ENCODE measurements at places on chromosomes 16 and 17.
A peak's percentile ranks its signal among the peaks of the same experiment; 100 is the strongest.

DNA sequence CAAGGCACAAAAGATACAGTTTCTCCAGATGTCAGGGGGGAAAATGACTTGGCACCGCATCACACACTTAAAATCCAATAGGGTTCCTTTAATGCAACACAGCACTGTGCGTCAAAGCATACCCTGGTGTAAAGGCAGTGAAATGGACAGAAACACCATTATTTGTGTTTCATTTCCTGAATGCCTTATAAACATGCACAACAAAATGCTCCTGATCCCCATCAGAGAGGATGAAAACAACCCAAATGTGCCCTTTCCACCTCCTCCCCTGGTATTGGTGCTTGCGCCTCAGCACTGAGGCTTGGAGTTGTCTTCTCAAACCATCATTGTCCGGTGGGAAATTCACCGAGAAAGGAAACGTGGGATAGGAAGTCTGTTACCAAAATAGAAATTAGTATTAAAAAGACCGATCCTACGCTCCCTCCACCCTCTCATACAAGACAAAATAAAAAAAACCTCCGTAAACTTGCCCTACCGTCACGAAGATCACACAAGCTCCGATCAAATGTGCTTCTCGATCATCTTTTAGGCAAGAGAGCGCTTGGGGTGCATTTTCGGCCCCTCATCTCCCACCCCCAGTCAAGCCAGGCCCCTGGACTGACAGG is 722 bp downstream of the CDC27 start:
- peak; percentile 25 for DNase-seq

- peak; percentile 74 for DNase-seq
Measured at GRCh38 chr17:27236717-27237315, 57.1 kb upstream of the WSB1 start.

DNA sequence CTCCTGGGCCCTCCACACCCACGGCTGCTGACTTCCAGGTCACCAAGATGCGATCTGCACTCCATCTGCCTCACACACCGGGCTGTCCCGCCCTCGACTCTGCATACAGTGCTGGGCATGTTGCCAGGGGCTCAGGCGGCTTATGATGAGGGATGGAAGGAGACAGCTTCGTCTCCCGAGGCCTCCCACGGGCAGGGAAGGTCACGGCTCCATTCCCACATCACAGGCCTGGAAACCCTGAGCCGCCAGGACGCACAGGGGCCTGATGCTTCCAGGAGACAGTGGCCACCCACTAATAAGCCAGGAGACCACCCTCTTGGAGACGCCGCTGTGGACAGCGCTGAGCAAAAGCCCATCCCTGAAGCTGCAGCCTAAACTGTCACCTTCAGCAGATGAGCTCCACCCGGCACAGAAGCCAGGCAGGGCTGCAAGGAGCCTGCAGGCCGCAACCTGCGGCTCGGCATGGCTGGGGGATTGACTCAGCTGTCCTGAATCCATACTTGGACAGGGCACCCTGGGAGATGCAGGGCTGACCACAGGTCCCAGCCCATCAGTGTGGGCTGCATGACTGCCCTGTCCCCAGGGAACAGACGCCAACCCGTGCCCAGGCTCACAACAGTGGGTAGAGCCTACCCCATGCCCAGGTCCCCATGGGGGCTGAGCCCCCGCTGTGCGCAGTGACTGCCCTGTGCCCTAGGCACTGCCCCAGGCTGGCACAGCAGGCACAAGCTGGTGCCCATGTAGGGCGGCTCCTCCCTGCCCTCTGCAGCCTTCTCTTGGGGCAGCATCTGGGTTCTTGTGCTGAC is 34.4 kb downstream of the SLC7A5 start:
- DNase-seq: no peak

GRCh38 chr17:39663688-39664580 is 1.2 kb upstream of the TCAP start:
- DNase-seq: peak; percentile 78

GRCh38 chr17:64491994-64492393 is 4.9 kb downstream of the POLG2 start:
- no peak for DNase-seq

DNA sequence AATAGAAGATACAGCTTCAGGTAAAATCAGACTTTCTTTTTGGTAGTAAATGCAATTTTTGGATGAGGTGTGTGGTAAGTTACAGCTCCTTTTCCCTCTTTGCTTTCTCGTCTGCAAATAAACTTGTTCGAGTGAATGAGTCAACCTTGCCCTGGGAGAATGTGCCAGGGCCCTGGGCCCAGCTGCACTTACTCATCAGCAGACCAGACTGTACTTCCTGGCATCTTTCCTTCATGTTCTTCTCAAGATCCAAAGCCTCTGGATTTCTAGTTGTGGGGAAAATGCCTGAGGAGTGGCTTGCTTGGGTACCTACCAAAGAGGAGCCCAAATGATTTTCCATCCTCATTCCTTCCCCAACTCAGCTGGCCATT is 5.4 kb upstream of the G6PC1 start:
- DNase-seq: no peak

- DNase-seq: no peak
Measured at GRCh38 chr16:13995194-13995593, 75.2 kb downstream of the ERCC4 start.

DNA sequence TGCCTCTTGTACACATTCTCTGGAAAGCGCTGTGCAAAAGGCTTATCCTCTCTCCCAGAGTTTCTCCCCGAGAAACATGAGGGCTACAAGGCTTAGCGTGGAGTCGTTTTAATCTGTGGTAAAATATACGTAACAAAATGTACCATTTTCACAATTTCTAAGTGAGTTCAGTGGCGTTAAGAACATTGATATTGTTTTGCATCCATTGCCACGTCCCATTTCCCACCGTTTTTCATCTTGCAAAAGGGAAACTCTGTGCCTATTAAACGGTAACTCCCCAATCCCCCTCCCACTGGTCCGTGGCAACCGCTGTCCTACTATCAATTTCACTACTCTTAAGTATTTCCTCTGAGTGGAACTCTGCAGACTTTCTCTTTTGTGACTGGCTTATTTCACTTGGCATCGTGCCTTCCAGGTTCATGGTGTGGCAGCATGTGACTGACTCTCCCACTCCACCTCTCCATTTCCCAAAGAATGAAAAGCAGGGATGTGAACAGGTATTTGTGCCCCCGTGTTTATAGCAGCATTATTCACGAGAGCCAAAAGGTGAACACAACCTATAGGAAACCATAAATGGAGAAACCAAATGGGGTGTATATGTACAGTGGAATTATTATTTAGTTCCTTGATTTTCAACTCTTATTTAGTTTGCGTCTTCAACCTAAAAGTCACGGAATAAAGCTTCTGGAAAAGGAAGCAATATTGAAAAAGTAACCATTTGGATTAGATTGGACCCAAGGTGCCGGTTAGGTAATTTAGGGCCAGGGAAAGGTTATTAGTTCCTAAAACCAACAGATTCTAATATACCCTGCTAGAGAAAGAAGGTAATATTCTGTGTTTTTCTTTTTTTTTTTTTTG is 1.1 kb upstream of the USP32 start:
- no peak for DNase-seq

GRCh38 chr16:47037746-47038458 is 64.4 kb upstream of the DNAJA2 start:
- peak; percentile 92 for DNase-seq

DNA sequence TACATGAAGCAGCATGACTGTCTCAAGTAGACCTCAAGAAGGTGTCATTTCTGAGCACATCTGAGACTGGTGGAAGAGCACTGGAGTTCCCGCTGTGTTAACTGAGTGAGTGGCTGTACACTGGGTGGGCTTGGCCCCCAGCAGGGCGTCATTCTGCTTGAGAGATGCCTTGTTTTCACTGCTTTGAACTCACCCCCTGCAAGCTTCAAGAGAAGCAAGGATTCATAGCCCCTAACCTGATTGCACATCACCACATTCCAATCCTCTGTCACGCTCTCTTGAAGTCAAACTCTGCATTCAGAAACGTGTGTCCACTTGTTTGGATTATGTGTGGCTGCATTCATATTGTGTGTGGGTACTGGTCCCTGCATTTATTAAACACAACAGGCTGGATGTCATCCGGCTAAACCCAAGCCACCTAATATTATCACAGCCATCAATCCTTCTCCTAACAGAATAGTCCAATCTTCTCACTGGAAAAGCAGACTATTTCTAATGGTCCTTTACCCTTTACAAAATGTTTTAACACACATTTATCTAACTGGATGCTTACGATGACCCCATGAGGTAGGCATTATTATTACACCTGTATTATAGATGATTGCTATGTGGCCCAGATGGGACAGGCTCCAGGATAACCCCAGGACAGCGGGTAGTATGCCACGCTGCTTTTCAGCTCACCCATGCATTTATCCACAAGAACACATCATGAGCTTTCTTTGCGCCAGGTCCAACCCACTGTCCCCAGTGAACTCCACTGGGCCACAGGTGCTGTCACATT is 76.3 kb downstream of the USP31 start:
- DNase-seq: no peak

DNA sequence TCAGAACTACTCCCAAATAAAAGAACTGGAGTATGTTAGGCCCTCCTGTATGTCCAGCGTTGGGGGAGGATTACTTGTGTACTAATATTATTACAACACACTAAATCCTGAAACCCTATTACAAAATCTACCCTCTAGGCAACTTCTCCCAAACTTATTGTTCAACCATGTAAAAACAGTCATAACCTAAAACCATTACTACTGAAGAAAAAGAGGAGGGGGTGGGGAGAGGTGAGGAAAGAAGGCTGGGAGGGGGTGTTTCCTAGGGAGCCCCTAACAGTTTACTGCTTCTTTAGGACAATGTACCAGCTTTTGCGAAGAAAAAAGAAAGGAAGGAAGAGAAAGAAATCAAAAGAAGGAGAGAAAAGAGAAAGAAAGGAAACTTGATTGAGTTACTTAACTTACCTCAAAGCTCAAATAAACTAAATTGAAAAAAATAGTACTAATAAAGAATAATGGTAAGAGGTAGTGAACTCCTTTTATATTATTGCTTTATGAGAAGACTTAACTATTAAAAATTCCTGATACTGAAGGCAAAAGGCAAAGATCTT is 2.3 kb downstream of the SALL1 start:
- DNase-seq: no peak

DNA sequence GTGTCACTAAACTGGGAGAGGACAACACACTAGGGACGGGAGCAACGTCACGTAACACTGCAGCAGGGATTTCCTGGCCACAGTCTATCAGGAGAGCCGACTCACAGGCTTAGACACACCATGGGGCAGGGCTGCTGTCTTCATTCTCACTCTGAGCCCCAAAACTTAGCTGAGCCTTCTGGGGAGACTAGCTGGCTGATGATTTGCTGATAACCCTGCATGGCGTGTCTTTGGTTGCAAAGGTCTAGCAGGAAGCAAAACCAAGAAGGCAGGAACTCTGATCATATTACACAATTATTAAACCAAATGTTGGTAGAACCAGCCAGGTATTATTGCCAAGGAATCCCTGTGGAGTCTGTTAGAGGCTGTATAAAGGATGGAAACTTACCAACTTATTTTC is 345.0 kb downstream of the SLC39A11 start:
- DNase-seq: no peak

GRCh38 chr17:76547642-76548202 is 7.9 kb downstream of the PRCD start:
- DNase-seq: no peak

- DNase-seq: peak; percentile 93
Measured at GRCh38 chr17:80254396-80255251, 6.0 kb upstream of the RNF213 start.

GRCh38 chr16:84585886-84586285 is 32.0 kb downstream of the COTL1 start:
- DNase-seq: peak; percentile 72

DNA sequence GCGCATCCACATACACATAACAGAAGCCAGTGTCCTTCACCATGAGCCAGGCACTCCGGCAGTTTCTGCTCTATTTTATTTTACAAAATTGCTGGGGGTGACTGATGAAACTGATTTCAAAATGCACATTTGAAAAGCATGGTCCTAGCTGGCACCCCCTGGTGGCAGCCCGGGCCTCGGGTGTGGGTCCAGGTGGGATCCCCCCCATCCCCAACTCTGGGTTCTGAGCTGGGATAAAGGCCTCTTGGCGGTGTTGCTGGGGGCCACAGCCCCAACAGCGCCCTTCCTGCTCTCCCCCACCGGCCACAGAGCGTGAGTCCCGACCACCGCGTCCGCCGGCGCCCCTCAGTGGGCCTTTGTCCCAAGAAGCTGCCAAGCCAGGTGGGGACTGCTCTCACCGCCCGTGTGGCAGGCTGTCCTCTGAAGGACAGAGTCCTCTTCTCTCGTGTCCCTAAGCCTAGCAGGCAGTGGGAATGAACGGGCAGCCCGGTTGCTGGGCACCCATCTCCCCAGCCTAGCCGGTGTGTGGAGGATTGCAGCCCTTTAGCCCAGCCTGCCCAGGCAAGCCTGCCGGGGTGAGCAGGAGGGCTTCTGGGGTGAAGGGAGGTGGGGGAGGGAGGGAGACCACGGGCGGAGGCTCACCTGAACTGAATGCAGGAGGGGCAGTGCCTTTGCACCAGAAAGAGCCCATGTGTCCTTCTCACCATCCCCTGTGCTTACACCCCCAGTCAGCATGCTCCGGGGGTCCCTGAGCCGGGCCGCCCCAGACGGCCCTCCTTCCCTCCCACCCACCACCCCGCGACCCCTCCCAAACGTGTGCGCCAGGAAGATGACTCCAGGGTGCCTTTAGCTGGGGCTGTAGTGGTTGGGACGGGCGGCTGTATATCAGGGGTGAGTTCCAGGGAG is 898 bp downstream of the SNAI3 start:
- peak; percentile 69 for DNase-seq

DNA sequence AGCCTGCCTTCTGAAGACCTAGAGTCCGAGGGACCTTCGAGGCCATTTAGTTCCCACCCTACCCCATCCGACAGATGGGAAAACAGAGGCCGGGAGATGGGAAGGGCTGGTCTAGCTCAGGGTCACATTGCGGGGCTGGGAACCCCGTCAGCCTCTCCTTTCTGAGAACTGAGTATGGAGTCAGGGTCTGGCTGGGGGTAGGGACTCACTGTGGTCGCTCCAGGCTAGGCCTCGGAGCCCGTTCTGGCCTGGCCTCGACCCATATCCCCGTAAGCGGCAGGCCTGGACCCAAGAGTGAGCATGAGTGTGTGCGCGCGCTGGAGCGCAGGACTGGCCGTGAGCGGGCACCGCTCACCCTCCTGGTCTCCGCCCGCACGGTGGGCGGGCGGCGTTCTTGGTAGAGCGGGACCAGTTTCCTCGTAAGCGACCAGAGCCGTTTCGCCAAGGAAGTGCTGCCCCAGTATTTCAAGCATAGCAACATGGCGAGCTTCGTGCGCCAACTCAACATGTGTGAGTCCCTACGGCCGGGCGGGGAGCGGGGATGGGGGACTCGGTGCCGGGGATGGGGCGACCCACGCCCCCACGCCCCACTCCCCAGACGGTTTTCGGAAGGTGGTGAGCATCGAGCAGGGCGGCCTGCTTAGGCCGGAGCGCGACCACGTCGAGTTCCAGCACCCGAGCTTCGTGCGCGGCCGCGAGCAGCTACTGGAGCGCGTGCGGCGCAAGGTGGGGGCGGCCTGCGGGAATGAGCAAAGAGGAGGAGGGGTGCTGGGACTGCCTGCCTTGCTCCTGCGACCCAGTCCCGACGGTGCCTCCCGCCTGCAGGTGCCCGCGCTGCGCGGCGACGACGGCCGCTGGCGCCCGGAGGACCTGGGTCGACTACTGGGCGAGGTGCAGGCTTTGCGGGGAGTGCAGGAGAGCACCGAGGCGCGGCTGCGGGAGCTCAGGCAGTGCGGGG is 855 bp downstream of the HSF4 start:
- DNase-seq: no peak
